ENCODE measurements at places on chromosomes 11 and 22.

DNA sequence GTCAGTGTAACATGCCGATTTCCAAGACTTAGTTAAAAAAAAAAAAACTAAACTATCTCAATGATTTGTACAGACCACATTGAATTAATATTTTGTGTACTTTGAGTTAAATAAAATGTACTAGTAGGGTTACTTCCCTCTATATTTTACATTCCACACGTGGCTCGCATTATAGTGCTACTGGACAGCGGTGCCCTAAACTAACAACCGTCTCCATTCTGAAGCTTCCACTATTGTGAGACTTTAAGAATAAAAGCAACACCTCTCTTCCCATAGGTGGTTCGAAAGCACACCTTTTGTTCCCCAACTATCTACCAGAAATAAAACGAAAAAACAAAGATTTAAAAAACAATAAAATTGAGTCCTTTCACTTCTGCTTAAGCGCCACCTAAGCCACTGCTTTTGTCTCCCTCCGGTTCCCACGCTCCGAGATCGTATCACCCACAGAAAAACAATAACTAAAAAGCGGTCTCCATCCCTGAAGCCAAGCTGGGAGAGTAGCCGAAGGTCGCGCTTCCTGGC, 380 bp upstream of the TTC17 start:
- no peak for DNase-seq

DNA sequence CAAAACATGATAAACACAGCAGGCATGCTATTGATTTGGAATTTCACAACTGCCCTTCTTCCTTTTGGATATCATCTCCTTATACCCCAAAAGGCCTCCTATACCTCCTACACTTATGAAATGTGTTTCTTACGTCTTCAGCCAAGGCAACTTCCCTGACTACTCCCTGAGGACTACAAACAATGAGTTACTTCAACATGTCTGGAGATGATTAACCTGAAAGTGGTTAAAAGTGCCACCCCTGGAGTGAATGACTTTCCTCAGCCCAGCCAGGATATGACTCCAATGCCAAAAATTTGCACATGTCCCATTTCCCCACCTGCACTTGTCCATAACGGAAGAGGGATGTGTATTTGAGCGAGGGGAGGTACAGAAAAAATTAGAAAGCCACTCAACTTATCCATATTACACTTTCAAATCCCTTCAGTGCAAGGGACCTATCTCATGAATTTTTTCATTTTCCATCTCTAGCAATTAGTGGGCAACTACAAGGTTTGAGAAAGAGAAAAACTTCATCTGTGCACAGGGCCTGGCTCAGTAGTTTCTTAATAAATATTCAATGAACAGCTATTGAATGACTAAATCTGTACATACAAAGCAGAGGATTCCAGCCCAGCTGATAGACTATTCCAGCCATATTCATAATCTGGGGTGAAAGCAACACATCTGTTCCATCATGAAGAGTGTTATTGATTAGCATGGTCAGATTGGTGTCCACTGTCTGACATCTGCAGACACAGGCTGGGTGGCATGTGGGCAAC, 36.8 kb downstream of the KIRREL3 start:
- no peak for DNase-seq

- DNase-seq = no peak
These were observed 2.0 kb downstream of the IFT27 start for GRCh38 chr22:36773935-36774334.

GRCh38 chr11:110409174-110409573, 20.6 kb upstream of the FDX1 start:
- DNase-seq = no peak

GRCh38 chr11:890794-891540, 19.6 kb downstream of the CHID1 start:
- no peak for DNase-seq

DNA sequence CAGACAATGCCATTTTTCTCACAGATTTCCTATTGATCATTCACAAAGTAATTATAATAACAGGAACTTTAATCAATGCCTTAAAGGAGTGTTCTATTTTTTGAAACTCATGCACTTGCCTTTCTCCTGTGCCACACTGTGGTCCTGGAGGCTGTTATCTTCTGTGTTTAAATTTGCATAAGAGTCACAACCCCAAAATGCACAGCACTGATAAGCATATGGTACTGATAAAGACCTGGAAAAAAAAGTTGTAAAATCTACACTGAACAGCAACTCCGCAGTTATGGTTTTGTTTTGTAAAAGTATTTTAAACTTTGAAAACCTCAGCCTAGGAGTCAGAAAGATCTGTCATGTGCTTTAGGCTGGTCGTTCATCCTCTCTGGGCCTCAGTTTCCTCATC, 9.1 kb upstream of the CCDC34 start:
- DNase-seq = no peak

DNA sequence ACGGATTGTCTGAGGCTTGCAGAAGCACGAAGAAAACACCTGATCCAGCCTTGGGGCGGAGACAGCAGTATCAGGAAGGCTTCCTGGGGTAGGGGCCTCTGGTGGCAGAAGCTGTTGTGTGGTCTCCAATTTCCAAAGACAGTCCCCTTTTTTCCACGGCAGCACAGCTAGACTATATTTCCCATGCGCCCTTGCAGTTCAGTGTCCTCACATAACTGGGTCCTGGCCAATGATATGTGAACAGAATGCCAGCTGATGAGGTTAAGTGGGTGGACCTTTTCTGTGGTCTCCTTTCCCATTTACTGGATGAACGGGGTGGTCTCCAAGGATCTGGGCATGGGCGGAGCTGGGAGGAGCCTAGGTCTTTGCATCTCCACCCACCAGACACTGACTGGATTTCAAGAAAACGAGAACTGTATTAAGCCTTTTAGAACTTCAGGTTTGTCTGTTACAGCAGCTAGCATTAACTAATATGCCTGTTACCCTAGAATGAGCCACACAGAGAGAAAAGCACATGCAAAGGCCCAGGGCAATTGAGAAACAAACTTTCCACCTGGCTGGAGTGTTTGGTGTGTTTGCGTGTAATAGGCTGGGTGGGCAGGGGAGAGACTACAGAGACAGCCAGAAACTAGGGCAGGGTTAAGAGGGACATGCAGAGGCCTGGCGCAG, 6.2 kb downstream of the GAL3ST1 start:
- DNase-seq = no peak

DNA sequence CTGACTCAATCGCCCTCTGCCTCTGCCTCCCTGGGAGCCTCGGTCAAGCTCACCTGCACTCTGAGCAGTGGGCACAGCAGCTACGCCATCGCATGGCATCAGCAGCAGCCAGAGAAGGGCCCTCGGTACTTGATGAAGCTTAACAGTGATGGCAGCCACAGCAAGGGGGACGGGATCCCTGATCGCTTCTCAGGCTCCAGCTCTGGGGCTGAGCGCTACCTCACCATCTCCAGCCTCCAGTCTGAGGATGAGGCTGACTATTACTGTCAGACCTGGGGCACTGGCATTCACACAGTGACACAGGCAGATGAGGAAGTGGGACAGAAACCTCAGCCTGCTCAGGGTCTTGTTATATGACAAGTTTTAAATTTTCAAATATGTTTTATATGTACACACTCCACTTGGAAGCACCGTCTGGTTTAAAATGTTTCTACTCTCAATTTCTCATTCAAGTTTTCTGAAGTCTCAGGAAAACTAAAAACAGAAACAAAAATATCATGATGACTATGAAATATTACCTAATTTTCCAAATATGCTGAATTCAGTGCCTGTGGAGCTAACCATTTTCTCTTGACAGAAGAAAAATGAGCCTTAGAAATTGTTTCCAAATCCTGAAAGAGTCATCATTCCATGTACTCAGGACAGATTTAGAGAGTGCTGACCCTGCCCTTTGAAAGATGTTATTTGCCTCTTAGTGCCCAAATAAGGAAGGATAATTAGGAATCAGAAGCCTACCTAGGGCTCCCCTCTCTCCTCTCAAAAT, 48.8 kb upstream of the TOP3B start:
- no peak for DNase-seq

GRCh38 chr22:44448271-44448830, 49.7 kb downstream of the RTL6 start:
- DNase-seq = no peak

DNA sequence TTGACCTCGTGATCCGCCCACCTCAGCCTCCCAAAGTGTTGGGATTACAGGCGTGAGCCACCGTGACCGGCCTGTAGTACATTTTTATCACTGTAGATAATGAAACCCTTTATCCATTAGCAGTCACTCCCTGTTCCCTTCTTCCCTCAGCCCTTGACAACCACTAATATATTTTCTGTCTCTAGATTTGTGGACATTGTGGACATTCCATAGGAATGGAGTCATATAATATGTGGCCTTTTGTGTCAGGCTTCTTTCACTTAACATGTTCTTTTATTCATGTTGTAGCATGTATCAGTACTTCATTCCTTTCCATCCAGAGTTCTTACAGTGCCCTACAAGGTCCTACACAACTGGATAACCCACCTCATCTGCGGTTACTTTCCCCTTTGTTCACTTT, 30.5 kb downstream of the RRM1 start:
- no peak for DNase-seq

- no peak for DNase-seq
These were observed 4.1 kb downstream of the NHERF4 start for GRCh38 chr11:119189393-119189792.

DNA sequence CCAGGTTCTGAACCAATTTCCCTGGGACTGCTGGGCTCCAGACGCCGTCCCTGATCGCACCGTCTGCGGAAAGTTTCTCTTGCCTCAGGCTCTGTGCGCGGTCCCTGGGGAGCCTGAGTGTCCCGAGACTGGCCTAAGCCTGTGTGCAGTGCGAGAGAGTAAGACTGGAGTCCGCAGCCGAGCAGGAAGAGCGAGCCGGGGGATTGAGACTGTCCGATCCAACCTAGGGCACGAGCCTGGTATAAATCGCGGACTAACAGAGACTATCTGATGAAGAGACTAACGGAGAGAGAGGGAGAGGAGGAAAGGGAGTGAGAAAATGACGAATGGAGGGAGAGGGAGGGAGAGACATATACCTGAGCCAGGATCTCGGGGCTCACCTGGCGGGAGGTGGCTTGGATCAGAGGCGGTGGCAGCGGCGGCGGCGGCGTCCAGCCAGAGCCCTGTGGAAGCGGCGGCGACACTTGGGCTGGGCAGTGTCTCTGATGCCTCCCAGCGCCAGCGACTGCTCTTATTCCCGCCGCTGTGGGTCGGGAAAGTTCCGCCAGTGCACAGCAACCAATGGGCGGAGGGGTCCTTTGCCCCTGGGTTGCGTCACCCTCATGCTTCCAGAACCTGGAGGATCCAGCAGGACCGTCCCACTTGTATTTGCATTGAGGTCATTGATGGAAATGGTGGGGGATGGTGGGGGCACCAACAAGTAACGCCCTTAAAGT, at the start of gene CALCA:
Gene CALCA (minus strand): TSS at position 487 of the 716 bp plus-strand sequence. CDS start 1,159 bp downstream, outside the sequence.
- no peak for DNase-seq

DNA sequence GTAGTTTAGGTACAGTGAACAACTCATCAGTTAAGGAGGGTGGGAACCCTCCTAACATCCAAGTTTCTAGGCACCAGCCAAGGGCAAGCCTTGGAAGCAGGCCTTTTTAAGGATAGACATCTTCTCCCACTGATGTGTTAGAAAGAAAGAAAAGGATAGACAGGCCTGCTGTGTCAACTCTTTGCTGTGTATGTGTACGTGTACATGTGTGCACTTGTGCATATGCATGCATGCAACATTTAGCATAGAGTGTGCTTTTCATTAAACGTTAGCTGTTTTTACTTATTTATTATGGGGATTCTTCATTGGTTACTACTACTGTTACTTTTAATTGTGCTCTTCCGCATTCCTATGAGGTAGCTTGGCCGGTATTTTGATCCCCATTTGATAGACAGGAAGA, 36.1 kb downstream of the RNF169 start:
- DNase-seq = no peak

- DNase-seq = no peak
These were observed 62.6 kb upstream of the OLFML1 start for GRCh38 chr11:7422544-7423331.

DNA sequence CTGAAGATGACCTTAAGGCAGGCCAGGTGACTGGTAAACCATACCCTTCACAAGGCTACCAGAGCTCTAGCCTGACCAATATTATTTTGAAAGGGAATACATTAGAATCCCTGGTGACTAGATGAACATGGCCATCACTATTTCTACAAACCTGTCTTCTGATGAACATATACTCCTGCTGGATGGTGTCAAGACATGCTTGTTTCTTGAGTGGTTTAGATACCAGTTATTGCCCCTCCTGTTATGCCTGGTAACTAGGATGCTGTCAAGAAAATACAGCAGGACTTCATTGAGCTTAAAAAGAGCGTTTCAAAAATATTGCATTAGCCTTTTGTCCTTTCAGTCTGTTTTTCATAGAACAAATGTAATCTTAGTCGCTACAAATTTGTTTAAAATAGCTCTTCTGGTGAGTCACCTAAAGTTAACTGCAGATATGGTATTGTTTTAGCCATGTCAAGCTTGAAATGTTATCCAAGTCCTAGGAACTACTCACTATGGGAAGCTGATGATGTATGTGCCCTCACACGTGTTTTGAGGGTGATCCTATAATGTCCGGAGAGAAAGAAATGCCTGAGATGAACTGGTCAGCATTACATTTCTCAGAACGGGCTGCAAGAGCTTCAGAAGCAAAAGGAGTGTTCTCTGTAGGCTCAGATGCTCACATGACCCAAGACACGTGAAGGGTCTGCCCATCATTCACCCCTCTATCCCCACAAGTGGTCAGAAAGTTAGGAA, 20.6 kb downstream of the ADM start:
- DNase-seq = no peak

Data from stimulated activated naive CD8-positive, alpha-beta T cell treated with anti-CD3 and anti-CD28 coated beads, Interleukin-15, amount 100 ng/mL, for 72 hours (primary cell).